NCI-H1930 (cell line): ENCODE measurements at places on chromosomes 3 and 15.

- DNase-seq: no peak
These were observed 6.7 kb downstream of the FAM162A start for GRCh38 chr3:122390665-122391064.

GRCh38 chr3:100533176-100533575, 40.8 kb downstream of the TMEM45A start:
- DNase-seq: no peak

GRCh38 chr15:59537403-59537802, 74.2 kb upstream of the GCNT3 start:
- no peak for DNase-seq

DNA sequence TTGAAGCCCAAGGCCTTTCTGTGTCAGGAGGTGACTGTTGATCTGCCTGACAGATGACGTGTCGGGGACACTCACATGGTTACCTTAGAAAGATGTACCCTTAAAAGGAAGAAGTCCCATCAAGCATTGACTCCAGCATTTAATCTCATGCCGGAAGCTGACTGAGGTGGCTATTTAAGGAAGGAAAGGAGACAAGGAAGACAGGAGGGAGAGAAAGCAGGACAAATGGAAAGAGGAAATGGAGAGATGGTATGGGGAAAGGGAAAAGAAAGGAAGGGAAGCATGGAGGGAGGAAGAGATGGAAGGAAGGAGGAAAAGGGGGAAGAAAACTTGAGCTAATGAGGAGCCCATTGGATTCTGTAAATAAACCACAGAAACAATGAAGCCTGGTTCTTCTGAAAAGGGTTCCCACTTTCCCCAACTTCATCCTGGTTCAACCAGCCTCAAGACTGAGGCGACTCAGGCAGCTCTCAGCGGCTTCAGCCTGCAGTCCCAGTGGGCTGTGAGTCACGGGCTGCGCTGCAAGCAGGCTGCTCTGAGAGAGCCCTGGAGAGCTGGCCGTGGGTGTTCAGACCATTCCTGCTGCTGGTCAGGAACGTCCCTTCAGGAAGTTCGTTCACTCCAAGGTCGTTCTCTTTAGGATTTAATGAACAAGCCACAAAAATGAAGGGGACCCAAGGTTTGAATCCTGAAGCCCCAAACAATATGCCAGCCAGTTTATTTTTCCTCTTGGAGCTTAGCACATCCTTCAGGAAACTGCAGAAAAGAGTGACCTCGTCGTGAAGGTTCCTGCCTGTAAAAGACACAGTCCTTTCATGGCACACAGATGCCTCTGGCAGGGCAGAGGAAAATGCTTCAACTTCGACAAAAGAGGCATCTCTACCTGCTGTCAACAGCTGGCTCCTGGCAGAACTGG, 69.6 kb upstream of the THBS1 start:
- DNase-seq: no peak

GRCh38 chr3:15808679-15809310, 11.0 kb upstream of the ANKRD28 start:
- no peak for DNase-seq

DNA sequence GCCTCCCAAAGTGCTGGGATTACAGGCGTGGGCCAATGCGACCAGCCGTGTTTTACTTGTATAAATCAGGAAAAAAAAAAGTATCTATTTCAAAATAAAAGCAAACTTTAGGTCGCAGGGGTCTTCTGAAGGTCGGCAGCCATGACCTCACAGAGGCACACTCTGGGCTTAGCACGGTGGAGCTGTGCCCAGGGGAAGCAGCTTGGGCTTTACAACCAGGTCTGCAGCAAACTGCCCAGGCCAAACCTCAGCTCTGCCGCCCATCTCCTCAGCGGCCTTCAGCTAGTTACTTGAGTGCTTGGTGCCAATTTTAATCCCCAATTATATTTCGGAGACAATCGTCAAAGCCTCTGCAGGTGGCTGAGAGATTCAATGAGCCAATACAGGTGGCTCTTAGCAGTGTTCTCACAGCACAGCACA, 30.1 kb downstream of the ZDHHC19 start:
- DNase-seq: no peak

DNA sequence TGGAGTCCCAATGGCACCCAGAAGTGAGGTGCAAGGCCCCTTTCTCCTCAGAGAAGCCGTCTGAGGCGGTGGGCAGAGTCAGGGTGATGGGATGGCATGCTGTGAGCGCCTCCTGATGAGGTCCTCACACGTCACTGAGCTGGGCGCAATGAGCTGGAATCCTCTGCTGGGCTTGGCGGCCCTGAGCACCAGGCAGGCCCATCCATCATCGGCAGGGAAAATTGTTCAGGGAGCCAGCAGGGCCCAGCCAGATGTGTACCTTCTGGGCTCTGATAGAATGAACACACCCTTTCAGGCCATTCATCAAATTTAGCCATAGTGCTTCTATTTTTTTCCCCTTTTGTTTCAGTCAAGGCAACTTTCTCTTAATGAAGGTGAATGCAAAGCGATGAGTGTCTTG, 43.7 kb downstream of the FAM3D start:
- DNase-seq: no peak

- DNase-seq: no peak
These were observed 25.9 kb downstream of the SMAD3 start for GRCh38 chr15:67091071-67091979.

DNA sequence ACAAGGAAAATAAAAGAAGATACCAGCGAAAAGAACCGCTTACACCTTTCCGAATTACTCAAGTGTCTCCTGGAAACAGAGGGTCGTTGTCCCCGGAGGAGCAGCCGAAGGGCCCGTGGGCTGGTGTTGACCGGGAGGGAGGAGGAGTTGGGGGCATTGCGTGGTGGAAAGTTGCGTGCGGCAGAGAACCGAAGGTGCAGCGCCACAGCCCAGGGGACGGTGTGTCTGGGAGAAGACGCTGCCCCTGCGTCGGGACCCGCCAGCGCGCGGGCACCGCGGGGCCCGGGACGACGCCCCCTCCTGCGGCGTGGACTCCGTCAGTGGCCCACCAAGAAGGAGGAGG, 325 bp downstream of the ALCAM start:
- peak; percentile 20 for DNase-seq
